ENCODE measurements at places on chromosomes 1 and 21.

DNA sequence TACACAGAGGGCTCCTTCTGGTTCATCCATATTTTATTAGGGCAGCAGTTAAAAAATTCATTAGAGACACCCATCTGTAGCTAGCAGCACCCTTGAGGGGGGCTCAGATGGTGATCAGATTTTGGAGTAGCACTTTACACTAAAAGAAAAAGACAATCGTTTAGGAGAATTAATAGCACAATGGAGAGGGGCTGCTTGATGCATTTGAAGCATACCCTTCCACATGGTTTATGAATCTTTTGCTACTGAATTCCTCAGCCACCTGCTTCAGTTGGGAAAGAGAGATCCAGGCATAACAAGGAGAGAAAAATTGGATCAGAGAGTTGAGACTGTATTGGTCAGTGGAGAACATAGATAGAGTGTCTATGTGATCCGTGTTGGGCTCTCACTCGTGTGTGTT is 54.4 kb downstream of the DISC1 start:
- no peak for DNase-seq

GRCh38 chr1:25875154-25875855 is at the start of gene PAQR7:
TSS of gene PAQR7 (minus strand) at chr1:25875708. CDS start at chr1:25863839, 11,869 bp downstream.
- DNase-seq = peak; percentile 56

DNA sequence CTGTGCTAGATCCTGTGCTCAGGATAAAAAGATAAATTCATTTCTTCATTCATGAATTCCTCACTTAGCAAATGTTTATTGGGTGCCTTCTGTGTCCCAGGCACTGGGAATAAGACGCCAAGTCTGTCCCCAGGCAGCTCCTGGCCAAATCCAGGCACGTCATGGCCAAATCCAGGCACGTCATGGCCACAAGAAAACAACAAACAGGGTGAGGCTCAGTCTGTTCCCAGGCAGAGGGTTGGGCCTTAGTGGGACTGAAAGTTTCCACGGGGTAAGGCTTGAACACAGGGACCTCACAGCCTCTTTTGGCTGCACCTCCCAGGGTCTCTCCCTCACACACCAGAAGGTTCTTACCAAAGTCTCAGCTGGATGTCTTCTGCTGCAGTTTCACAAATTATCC is 95.7 kb downstream of the PAX7 start:
- no peak for DNase-seq

GRCh38 chr1:93740601-93741031 is 59.0 kb upstream of the BCAR3 start:
- no peak for DNase-seq

DNA sequence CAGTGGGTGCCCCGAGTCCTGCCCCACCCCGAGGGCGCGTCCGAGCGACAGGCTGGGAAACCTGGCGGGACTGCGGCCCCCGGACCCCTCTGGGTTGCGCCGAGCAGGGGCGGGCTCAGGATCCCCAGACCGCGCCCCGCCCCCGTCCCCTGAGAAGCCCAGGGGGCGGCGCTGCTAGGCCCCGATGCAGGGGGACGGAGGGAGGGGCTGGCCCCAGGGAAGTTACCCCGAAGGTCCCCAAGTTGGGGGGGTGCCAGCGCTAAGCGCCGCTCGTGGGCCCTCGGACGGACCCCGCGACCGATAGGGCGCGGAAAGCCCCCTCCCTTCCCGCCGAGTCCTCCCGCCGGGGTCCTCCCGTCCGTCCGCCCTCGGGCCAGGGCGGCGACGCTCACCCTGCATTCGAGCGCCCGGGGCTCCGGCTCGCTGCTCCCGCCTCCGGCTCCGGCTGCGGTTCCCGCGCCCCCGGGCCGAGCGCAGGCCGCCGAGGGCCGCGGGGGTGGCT is 414 bp downstream of the GPR153 start:
- peak; percentile 13 for DNase-seq

GRCh38 chr1:162562470-162562828 is 927 bp downstream of the UAP1 start:
- DNase-seq = no peak

- DNase-seq = no peak
Observed at GRCh38 chr1:37094302-37094701, 60.0 kb upstream of the GRIK3 start.

- no peak for DNase-seq
Observed at GRCh38 chr1:236870721-236871120, 75.6 kb downstream of the MTR start.

- DNase-seq = peak; percentile 74
Observed at GRCh38 chr1:26853156-26853555, 9.8 kb upstream of the SFN start.

GRCh38 chr1:216178281-216178680 is 245.0 kb downstream of the USH2A start:
- no peak for DNase-seq

- DNase-seq = no peak
Observed at GRCh38 chr21:28336314-28336713, 656.4 kb downstream of the LTN1 start.

- DNase-seq = no peak
Observed at GRCh38 chr1:57206038-57206437, 217.8 kb downstream of the DAB1 start.

DNA sequence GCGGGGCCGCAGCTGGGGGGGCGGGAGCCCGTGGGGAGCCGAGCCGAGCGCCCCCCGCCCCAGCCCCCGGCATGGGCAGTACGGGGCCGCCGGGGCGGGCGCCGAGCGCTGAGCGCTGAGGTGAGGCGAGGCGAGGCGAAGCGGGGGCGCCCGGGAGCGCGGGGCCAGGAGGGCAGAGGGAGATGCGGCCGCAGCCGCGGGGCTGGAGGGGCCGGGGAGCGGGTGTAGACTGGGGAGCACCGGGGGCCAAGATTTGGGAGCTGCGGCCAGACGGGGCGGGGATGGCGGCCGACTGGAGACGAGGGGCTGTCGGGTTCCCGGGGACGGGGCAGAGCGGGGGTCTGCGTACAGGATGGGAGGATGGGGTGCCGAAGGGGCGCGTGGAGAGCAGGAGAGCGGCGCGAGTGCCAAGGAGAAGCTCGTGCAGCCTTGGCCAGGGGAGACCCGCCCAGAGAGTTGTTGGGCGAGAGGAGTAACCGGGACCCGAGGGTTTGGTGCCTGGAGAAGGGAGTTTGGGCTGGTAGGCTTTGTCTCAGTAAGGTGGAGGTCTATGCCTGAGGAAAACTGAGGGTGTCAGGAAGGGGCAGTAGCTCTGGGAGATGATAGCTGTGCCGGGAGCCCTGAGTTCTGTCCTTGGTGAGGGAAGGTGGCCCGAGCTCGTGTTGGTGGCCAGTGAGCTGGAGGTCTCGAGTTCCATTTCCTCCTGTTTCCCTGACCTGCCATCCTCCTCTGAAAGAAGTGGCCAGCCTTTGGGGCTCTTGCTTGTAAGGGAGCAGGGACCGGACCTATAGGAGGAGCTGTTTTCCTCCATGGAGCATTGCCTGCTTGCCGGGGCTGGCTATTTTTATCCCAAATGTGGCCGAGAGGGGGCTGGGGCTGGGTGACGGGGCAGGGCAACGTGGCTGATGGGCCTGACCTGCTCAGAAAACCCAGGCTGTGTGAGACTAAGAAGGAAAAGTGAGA is 539 bp downstream of the ATP8B2 start:
- peak; percentile 32 for DNase-seq

GRCh38 chr1:150021191-150021694 is 10.7 kb upstream of the OTUD7B start:
- DNase-seq = no peak
